ENCODE measurements at places on chromosomes 7 and 10. TPM values are rescaled to one million over a fixed set of nuclear protein-coding genes. Genes with fewer than 3 reads are reported as not detected.

The ELMO1 gene
- total RNA-seq = 0.13 TPM

The CAMK2B gene
- 31.8 TPM for total RNA-seq

The PNLIPRP3 gene
- total RNA-seq = 0.56 TPM

The DRGX gene
- not detected for total RNA-seq

The ATP6V0A4 gene
- total RNA-seq = 0.35 TPM

The MGAM2 gene
- total RNA-seq = not detected

Data from myocyte (in vitro differentiated cells).